ENCODE measurements at places on chromosomes 1 and 21.

GRCh38 chr1:186620566-186621350 is 59.5 kb downstream of the PTGS2 start:
- DNase-seq: no peak

GRCh38 chr1:113429461-113430153 is 39.3 kb downstream of the MAGI3 start:
- no peak for DNase-seq

- DNase-seq: no peak
Measured at GRCh38 chr1:214066936-214067335, 79.2 kb downstream of the PROX1 start.

GRCh38 chr1:50349242-50349565 is 74.0 kb downstream of the DMRTA2 start:
- no peak for DNase-seq

GRCh38 chr1:228811712-228812305 is 76.5 kb downstream of the RHOU start:
- no peak for DNase-seq

GRCh38 chr1:35764283-35764682 is 5.5 kb downstream of the CLSPN start:
- DNase-seq: no peak

DNA sequence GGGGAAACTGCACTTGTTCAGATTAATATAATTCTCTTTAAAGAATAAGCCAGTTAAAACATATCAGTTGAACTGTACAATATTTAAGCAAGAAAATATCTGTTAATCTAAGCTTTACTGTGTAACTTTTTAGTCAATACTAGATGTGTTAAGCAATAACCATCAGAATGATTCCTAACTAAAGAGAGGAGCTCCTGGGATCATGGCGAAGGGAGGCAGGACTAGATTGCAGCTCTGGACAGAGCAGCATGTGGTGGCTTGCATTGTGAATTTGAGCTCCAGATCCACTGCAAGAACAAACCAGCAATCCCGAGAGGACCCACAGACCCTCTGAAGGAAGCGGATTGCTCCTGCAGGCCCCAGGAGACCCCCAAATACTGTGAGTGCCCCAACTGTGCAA is 21.9 kb downstream of the LYST start:
- DNase-seq: no peak

DNA sequence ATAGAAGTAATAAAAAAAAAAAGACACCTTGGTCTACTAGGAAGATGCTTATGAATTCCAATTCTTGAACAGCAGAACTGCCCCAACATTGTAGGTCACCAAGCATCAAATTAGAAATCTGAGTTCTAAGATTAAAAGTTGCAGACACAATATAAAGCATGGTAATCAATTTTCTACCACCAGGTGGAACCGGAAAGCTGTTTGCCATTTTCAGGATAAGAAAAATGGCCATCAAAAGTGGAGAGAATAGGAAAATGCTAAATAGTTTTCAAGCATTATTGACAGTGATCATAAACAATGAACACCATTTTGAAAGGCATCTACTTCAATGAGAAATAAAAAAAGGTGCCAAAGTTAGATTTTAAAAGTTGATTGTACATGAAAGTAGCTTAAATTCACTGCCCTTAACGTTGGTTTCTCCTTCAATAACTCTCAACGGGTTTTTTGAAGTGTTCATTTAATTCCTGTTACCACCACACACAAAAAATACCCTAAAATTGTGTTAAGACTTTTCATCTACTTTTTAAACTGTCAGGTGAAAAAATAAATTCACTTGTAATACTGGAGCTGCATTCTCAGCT is 252.9 kb downstream of the KCNT2 start:
- DNase-seq: peak; percentile 15

GRCh38 chr1:34529935-34530859 is 224.7 kb upstream of the GJB5 start:
- no peak for DNase-seq

DNA sequence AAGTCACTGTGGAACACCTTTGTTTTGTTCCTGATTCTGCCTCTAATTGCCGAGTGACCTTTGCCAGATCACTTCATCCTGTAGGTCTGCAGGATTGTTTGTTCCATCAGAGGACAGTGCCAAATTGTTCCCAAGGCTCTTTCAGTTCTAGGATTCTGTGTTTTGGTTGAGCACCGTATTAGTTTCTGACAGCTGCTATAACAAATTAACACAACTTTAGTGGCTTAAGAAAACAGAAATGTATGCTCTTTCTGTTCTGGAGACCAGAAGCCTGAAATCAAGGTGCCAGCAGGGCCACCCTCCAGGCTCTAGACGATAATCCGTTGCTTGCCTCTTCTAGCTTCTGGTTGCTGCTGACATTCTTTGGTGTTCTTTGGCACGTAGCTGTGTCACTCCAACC is 3.4 kb upstream of the PIGR start:
- no peak for DNase-seq

DNA sequence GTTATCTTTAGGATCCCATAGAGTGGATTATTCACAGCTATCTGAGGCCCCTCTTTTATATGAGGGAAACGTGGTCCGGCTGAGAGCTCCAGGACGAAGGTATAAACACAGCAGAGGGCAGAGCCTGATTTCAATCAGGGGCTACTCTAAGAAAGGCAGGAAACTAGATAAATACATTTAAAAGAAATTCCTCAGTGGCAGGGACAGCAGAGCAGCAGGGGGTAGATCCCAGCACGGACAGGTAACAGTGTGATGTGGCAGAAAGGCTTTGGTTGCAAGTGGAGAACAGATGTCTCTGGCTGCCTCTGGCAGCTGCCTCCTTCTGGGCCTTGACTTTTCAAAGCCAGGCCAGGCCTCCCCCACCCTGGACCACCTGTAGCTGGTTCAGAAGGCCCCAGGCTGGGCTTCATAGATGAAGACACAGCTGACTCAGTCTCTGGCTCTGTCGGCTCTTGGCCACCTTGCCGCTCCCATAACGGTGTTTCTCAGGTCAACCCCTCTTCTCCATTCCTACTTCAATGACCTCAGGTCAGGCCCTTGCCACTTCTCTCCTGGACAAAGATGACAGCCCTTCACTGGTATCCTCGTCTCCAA is 43.8 kb downstream of the FAM78B start:
- DNase-seq: no peak

DNA sequence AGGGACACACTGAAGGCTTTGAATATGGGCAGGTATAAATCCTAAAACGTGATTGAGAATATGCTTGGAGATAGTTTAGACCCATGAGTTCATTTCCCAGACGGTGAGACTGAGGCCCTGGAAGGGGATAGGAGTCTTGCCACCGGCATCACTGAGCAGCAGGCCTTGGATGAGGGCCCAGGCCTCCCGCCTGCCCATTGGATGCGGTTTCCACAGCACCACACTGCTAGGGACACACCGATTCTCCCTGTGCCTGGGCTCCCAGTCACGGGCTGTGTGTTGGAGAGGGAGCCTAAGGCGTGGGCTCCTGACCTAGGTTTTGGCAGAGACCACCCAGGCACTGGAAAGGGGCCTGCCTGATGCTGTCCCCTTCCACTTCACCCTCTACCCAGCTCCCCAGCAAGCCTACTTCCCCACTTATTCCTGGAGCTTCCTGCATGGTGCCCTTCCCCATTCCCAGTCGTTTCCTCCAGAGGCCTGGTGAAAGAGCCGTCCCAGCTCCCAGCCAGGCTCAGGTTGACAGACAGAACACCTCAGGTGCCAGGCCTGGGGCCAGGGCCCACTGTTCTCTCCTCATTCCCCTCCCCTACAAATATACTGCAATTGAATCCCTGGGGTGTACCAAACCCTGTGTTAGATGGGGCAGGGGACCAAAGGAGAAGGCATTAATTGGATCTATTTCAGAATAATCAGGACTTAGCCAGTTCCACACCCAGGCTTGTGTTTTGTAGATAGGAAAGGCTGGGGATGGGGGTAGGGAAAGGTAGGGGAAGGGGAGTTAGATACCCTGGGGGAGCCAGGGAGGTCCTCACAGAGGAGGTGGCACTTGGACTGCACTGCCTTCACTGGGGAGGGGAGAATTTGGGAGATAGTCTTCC is 3.4 kb downstream of the FOXO6 start:
- DNase-seq: peak; percentile 8

DNA sequence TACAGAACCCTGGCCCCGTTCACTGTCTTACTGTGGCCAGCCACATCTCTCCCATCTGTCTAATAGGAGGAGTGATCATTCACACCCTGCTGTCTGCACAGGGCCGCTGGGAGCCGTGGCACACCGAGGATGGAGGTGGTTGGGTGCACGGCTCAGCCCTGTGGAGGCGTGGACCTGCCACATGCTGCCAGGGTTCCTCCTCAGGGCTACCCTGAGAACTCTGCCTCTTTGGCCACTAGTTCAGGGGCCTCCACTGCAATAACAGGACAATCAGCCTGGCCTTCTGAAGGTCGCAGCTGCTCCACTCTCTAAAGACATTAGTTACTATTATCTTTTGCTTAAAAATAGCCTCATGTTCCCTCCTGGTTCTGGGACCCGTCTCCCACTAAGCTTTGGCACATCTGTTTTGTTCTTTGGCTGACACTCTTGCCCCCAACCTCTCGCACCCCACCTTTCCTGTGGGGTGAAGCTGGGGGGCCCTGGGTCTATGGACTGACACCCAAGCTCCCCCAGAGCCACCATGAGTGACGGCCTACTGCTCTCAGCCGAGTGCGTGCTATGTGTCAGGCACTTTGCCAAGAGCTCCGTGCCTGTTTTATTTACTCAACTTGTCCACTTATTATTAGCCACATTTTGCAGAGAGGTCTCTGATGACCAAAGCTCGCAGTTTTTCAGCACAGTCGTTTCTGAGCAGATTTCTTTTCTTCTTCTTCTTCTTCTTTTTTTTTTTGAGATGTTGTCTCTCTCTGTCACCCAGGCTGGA is 66.3 kb downstream of the ARHGEF10L start:
- DNase-seq: peak; percentile 23

DNA sequence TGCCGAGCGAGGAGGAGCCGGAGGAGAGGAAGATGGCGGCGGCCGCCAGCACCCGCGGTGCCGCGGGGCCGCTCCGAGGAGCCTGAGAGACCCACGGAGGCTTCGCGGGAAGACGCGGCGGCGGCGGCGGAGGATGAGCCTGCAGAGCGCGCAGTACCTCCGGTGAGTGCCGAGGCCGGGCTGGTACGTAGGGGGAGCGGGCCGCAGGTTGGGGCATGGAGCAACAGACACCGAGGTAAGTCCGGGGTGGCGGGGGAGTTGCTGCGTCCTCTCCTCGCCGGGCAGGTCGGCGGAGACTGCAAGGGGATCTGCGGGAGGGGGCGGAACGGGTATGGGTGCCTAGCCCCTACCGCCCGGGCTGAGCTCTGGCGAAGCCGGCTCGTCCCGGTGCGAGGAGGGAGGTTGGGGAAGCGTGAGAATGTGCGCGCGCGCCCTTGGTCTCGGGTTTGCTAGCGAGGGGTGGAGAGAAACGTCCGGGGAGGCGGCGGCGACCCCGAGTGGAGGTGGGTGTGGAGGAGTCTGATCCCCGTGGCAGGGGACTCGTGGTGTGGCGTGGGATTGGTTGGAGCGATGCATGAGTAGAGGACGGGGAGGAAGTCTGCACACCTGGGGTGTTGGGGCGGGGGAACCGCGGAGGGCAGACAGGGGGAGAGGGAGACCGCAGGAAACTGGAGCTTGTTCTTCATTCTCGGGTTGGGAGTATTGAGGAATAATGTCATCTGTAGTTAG is at the start of gene SMG7:
Gene SMG7 (plus strand): TSS at position 12 of the 729 bp plus-strand sequence. CDS start 122 bp downstream, at position 134.
- DNase-seq: peak; percentile 22

DNA sequence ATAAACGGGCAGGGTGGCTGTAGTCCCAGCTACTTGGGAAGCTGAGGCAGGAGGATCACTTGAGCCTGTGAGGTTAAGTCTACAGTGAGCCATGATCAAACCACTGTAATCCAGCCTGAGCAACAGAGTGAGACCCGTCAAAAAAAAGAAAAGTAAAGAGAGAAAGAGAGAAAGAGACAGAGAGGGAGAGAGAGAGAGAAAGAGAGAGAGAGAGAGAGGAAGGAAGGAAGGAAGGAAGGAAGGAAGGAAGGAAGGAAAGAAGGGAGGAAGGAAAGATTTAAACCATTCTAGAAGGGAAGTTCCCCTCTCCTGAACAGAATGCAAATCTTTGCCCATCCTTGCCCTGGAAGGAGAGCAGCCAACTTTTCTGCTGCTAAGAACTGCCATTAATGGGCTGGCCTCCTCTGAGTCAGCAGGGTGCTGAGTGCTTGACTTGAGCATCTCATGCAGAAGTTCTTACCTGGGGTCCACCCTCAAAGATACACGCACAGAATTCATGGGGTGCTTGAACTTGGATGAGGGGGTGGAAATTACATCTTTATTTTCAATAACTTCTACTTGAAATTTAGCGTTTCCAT is 24.5 kb upstream of the TARDBP start:
- no peak for DNase-seq

DNA sequence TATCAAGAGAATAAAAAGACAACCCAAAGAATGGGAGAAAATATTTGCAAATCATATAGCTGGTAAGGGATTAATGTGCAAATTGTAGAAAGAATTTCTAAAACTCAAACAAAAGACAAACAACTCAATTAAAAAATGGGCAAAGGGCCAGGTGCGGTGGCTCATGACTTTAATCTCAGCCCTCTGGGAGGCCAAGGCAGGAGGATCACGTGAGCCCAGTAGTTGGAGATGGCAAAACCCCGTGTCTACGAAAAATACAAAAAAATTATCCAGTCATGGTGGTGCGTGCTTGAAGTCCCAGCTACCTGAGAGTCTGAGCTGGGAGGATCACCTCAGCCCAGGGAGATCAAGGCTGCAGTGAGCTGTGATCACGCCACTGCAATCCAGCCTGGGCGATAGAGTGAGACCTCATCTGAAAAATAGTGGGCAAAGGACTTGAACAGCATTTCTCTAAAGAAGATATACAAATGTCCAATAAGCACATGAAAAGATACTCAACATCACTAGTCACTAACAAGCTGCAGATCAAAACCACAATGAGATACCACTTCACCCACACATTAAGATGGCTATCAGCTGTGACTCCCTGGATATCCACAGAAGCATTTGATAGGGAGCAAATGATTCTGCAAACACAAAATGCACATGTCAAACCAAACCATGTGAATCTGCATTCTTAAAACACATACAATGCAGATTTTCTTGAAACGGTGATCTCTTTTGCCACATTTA is 20.9 kb downstream of the SLC30A1 start:
- DNase-seq: no peak

DNA sequence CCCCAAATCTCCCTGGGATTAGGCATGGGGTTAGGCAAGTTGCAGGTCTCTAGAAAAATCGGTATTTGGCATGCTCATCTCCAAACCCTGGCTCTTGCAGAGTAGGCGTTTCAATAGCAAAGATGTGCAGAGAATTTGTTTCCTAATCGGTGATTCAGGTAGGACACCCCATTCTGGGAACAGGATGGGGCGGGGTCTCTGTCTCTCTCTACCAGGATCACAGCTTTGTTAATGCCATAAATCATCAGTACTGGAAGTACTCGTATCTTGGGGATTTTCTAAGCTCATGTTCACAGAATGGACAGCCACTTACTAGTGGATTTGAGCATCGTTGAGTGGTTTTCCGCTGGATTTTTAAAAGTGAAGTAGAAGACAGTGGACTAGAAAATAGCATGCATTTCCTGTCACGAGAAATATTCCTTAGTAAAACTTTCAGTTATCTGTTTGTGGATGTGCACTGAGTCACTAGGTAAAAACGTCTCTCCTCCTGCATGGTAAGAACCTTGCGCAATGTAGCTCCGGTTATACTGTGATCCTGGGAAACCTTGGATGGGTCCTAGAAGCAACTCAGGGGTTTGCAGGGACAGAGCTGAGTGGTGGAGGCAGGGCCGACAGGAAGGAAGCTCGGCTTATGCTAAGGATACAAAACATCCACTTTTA is 5.1 kb downstream of the TMEM51 start:
- no peak for DNase-seq
